NCI-H446 treated with DMSO at 0.1 percent for 48 hours (cell line): ENCODE measurements at places on chromosomes 3 and 15.

DNA sequence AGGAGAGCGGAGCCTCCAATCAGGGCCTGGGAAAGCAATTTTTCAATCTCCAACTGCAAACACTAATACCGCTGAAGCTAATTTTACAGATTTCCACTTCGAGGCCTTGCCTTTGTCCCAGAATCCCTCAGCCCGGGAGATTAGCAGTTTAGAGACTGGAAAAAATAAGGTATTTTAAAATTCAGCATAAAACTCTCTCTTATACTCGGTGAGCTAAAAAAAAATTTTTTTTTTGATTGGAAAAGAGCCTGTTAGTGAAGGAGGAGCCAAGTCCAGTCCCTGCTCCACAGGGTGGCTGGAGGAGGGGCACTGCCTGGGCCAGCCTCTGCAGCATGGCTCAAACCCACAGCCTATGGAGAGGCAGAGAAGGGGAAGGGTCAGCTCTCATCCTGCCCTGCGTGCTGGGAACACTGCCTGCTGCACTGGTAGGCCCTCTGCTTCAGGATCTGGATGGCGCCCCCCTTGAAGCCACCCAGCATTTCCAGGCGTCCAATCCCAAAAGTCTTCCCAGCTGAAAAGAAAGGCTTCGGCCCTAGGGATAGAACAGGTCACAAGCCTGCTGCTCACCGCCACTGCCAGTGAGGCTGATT is 48.9 kb downstream of the CACNA2D2 start:
- no peak for DNase-seq

DNA sequence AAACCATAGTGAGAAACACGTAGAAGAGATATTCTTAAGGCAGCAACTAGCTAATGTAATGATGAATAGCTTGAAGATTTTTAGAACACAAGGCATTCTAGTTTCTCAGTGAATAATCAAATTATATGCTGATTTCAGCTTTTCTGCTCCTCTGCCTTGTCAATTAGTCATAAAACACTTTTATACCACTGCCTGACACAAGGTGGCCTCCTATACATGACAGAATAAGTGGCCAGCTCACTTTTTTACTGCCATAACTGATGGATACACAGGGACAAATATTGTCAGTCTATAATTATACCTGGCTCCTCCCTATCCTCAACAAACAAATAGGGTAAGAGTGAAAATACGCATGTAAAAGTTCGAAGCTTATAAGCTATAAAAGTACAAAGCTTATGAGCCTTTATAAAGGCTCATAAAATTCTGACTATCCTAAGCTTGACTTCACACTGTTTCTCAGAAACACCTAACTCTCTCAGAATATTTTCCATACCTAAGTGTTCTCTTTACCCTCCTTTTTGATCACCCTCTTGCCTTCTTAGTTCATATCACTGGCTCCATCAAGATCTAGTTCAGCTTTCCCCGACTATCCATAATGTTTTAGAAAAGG is 81.6 kb downstream of the HERC1 start:
- peak; percentile 21 for DNase-seq

GRCh38 chr3:196968233-196969133 is at the start of gene PIGZ:
Gene PIGZ, minus strand, starts transcription at chr3:196968833. Its CDS starts 16,802 bp downstream, at chr3:196952031.
- DNase-seq, result peak; percentile 9

DNA sequence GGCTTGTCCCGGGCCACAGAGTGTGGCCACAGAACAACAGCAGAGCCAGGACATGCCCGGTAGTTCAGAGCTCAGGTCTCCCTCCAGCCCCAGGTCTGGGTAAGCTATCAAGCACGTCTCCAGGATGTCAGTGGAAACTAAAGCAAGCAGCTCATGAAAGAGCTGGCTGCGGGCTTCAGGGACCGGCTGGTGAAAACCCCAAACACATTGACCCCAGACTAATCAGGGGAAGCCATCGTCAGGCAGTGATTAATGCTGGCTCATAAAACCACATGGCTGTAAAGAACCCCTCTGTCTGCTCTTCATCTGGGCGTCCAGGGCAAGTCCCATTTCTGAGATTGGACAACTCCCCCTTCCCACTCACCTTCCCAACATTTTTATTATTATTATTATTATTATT is 37.8 kb downstream of the LMCD1 start:
- DNase-seq, result no peak

DNA sequence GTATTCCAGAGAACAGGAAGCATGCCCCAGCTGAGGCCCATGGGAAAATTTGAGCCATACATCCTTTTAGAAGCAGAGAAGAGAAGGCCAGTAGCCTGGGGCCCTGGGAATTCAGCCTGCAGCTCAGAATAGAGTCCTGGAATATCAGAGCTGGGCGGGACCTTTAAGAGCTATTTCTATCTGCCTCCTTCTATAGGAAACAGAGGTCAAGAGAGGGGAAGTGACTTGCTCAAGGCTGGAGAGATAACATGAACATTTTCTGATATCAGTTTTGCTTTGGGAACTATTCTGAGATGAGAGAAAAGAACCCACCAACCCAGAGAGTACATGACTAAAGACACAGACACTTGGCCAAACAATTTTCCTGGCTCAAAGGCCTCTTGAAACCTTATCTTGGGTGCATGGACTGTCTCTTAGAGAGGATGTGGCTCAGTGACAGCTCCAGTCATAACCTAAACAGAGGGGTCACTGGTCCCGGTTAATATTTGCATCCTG is 26.0 kb downstream of the MASP1 start:
- DNase-seq, result no peak

- no peak for DNase-seq
Measured at GRCh38 chr3:103381296-103382079, 946.7 kb downstream of the ZPLD1 start.

GRCh38 chr3:9863058-9863772 is 16.8 kb downstream of the CIDEC start:
- DNase-seq, result no peak

GRCh38 chr3:42891042-42891441 is 14.9 kb upstream of the ZNF662 start:
- DNase-seq, result no peak

DNA sequence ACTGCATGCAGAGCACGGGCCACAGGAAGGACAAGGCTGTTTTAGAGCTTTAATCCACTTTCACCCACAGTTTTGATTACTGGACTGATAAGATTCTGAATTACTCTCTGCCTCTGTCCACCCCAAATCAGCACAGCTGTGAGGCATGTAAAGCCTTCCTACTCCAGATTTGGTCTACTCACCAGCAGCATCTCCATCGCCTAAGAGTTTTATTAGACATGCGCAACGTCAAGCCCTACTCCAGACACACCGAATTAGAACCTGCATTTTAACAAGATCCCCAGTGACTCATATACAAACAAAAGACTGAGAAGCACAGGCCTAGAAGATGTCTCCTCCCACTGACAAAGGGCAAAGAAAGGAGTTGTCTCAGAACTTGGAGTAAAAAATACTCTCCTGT is 221.2 kb downstream of the TUSC7 start:
- DNase-seq, result no peak

- no peak for DNase-seq
Measured at GRCh38 chr3:49942651-49943050, 2.7 kb downstream of the RBM6 start.
